ENCODE measurements at places on chromosomes 6 and 20.
A peak's percentile ranks its signal among the peaks of the same experiment; 100 is the strongest.

GRCh38 chr6:52640170-52640569, 30.7 kb upstream of the TMEM14A start:
- DNase-seq: no peak

DNA sequence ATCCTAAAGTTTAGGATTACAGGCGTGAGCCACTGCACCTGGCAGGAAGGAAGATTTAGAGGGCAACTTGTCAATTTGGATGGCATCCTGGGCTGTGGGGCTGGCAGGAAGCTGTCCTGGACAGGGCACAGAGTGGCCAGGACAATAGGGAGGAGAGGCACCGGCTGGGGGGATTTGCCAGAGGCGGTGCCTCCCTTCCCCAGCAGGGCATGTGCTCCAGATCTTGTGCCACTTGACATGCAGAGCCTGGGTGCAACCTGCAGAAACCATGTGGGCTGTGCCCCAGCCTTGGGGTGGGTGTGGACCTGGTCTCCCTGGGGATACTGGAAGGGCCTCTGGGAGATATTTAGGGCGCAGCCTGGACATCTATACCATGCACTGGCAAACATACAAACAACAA, 58.6 kb upstream of the EEF1A1 start:
- DNase-seq: no peak

- no peak for DNase-seq
These were observed 165.5 kb upstream of the SCGN start for GRCh38 chr6:25486550-25486949.

DNA sequence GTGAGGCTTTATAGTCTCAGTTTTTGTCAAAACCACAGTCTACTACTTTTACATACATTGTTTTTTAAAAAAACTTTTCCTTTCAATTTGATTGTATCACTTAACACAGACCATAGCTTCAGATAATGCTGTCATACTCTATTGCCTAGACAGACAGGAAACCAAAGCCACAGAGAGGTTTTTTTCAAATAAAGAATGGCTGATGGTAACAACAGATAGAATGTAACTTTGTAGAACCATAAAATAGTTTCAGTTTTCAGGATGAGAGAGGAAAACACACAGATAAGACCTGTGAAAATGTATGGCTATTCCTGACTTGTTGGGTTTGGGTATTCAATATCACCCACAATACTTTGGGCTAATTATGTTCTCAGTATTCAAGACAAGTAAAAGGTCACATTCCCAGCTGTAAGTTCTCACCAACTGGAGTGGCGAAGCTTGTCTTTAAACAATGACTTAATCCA, 94.0 kb downstream of the ADGRG6 start:
- no peak for DNase-seq

- DNase-seq: no peak
These were observed 269.3 kb downstream of the ARHGAP18 start for GRCh38 chr6:129440691-129441090.

GRCh38 chr6:85428486-85428885, 21.4 kb upstream of the NT5E start:
- no peak for DNase-seq

GRCh38 chr6:105272786-105273185, 93.0 kb upstream of the POPDC3 start:
- DNase-seq: no peak

DNA sequence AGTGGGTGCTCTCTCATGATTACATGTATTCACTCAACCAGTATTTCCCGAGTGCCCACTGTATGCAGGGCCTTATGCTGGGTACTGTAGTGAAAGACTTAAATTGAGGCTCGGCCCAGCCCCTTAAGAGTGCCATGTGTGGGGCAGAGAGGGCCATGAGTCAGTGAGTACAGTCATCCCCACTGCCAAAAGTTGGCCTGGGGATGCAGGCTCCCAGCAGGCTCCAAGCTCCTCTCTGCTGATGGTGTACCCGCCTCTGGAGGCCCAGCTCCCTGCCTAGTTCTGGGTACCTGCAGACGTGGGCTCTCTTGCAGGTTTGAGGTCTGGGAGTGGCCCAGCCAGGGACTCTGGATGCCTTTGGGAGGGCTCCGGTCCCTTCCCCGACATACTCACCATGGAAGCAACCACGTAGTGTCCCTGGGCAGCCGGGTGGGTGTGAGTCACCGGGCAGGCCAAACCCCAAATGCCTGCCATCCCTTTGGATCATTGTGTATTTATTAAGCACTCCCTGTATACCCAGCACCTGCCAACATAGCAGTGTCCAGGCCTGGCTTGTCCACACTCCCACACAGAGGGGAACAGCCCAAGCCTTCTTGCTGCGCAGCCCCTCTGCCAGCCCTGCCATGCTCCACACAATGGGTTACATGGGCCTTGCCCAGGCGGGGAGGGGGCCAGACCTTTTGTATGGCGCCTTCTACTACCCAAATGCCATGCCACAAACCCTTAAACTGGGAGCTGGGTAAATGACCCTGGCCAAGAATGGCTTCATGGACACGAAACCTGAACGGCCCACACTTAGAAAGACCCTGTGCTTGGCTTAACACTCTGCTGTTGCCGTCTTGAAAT, 153.6 kb downstream of the VEGFA start:
- no peak for DNase-seq

DNA sequence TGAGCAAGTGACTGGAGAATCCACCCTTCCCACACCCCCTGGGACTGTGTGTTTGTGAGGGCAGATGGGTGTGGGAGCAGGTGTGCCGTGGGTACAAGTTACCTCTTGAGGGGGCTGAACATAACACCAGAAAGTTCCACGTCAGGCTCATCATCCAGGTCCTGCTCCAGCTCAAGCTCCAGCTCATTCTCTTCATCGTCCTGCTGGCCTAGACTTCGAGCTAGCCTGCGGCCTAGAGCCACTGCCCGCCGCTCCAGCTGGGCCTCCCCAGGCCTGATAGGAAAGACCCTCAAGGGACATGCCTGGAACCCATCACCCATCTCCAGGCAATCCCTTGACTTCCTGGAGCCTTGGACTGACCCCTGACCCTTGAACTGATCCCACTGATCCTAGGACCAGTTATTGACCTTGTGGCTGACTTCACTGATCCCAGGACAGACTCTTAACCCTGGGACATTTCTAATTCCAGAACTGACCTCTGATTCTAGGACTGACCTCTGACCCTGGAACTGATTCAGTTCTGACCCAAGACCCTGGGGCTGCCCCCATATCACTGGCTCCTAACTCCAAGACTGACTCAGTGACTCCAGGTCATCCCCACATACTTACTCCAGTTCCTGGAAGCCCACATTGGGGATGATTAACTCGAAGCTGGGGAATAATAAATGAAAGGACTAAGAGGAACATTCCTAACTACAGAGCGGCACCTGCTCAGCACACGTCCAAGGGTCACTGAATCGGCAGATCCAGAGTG, 11.8 kb upstream of the SPAG4 start:
- no peak for DNase-seq

DNA sequence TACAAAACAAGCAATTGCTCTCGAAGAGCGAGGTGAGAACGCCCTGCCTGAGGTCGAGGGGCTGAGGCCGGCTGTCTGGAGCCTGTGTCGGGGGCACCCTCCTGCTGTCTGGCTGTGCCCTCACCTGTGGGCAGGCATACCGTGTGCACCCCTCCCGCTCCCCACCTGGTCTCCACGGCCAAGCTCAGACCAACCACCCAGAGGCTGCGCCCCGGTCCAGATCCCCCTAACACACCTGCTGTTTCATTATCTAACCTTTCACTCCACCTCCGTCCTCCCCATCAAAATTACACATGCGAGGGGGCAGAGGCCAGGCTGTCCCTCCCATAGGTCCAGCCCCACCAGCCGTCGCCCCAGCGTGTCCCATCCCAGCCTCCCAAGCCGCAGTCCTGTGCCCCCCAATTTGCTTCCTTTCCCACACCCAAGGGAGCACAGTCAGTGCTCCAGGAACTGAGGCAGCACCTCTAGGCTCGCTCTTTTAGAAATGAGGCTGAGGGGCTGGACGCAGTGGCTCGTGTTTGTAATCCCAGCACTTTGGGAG, 35.2 kb downstream of the NTSR1 start:
- DNase-seq: no peak

DNA sequence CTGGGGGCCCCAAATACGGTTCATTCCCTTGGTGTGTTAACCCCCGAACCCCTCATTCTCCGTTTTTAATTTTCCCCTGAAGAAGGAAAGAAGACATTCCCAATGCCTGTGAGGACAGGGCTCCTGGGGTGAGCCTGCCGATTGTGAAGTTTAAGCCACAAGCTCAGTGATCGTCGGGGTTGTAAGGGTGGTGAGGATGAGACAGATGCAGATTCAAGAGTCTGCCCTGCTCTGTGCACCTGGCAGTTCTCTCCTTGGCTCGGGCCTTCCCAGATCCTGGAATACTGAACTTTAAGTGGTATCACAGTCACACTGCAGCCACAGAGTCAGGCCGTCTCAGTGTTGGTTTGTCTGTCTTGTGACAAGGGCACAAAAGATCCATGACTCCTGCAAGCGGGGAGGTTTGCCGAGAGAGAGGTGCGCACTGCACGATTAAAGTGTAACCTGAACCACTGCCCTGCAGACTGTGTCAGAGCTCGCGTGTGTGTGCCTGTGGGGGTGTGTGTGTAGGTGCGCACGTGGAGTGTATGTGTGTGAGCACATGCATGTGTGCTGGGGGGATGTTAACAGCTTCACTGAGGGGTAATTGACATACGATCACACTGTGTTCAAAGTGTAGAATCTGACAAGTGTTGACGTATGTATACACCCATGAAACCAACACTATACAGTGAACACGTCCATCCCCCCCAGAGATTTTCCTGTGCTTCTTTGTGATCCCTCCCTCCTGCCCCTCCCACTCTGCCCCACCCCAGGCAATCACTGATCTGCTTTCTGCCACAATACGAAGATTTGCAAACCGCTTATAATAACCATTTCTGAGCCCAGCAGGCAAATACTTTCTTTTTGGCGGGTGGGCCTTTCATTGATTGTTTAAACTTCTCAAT, 38.9 kb downstream of the RPP40 start:
- no peak for DNase-seq

GRCh38 chr6:111534231-111534751, 51.3 kb upstream of the REV3L start:
- no peak for DNase-seq

DNA sequence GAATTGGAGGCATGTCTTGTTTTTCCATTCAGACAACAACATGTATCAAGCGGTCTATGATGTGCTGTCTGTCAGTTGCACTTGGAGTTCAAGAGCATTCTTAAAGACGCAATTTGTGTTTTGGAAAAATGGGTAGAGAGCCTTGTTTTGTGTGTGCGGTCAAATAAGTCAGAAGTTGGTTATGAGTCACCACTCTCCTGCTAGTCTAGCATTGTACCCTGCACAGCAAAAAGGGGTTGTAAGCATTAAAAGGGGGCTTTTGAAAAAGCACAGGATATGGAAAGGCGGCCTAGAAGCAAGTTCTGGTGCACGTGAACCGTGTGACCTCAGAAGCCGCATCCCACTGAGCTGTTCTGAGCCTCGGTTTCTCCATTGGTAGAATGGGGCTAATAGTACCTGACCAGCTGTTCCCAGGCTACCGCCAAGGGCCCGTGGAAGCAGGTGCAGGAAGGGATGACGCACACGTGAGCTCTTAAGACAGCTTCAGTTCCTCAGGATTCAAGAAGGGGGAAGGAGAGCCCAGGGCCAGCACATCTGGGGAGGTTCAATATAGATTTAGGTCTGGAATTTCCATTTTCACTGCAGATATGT, 61.6 kb upstream of the SNX9 start:
- DNase-seq: peak; percentile 61

GRCh38 chr20:2108498-2108897, 6.9 kb downstream of the STK35 start:
- DNase-seq: no peak

- no peak for DNase-seq
These were observed 170.3 kb upstream of the TAB2 start for GRCh38 chr6:149147195-149147594.

DNA sequence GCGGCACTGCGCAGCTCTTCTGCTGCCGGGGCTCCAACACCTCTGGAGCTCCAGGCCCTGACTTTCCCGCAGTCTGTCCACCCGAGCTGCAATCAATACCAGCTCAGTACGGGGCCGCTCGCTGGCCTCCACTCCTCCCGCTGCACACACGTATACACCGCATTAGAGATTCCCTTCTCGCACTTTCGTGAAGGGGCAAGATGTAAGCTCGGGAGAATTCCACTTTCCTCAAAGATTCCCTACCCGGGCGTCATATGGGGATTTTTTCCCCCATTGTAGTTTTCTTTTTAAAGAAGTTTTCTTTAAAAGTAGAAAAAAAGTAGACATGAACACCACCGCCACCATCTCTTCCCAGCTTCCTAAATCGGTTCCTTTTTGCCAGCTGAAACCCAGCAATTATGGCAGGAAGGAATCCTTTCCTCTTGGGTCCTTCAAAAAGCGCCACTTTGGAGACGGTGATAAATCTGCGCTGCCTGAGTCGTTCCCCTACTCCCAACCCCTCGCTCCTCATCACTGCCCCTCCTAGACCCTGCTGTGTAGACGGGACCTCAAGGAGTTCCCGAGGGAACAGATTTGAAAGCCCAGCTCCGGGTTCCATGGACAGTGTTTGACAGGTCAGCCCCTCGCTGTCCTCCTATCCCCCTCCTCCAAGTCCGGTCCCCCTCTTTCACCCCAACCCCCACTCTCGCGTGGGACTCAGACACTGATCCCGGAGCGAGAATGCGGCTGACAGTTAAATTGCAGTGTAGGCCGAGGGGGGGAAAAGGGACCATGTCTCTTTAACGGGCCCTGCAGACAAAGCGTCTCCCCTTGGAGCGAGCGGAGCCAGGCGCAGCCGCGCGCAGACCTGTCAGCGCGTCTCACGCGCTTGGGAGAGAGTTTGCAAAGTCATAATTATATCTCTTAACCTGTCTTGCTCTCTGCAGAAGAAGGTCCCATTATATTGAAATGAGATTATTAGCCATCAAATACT, 39.5 kb downstream of the NCR2 start:
- no peak for DNase-seq

- DNase-seq: no peak
These were observed 130.9 kb downstream of the TRMT11 start for GRCh38 chr6:126117251-126117650.

- DNase-seq: no peak
These were observed 40.3 kb downstream of the BCL2L1 start for GRCh38 chr20:31682352-31682751.

DNA sequence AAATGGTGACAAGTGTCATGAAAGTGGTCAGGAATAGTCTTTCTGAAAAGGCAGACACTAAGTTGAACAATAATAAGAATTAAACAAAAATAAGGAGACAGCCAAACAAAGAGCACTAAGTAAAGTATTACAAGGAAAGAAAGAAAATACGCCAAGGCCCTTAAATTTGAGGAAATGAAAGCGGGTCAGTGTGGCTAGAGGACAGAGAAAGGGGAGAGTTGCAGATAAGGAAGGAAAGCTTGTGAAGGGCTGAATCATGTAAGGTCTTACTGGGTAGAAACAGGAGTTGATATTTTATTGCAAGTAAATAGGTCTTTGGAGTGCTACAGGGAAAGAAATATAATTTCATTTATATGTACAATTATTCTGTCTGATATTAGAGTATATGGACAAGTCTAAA, 732.1 kb downstream of the EPHA7 start:
- DNase-seq: no peak

DNA sequence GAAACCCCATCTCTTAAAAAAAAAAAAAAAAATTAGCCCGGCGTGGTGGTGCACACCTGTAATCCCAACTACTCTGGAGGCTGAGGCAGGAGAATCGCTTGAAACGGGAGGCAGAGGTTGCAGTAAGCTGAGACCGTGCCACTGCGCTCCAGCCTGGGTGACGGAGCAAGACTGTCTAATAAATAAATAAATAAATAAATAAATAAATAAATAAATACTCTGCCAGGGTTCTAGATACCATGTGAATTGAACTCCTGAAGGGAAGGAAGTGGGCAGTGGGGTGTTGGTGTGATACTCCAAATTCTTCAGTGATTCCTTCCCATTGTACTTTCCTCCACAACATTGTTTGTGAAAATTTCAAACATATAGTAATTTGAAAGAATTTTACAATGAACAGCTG, 100.5 kb downstream of the PLCB4 start:
- DNase-seq: no peak

- DNase-seq: no peak
These were observed 30.2 kb downstream of the CHRNA4 start for GRCh38 chr20:63330940-63331339.

All from stimulated activated CD4-positive, alpha-beta T cell treated with anti-CD3 and anti-CD28 coated beads, Interleukin-4, amount 100 ng/mL, for 24 hours (primary cell).